Smooth muscle cell of bladder (primary cell): ENCODE measurements at places on chromosomes 2 and 18. TPM values are rescaled to one million over a fixed set of nuclear protein-coding genes. Genes with fewer than 3 reads are reported as not detected.

TCF23 gene
- not detected in 2 replicates for total RNA-seq

REG3A gene
- not detected in 2 replicates for total RNA-seq

AGBL5 gene
- total RNA-seq, result 20.9 and 25.4 TPM in 2 replicates

CHAC2 gene
- 1.1 and 1.3 TPM in 2 replicates for total RNA-seq

KCNF1 gene
- 0.14 TPM in 1 of 2 replicates, not detected in the other for total RNA-seq

MARS2 gene
- 1.8 and 2.3 TPM in 2 replicates for total RNA-seq
